ENCODE measurements at places on chromosomes 4 and X.

GRCh38 chr4:61214680-61215079, 14.6 kb downstream of the ADGRL3 start:
- no peak for DNase-seq

DNA sequence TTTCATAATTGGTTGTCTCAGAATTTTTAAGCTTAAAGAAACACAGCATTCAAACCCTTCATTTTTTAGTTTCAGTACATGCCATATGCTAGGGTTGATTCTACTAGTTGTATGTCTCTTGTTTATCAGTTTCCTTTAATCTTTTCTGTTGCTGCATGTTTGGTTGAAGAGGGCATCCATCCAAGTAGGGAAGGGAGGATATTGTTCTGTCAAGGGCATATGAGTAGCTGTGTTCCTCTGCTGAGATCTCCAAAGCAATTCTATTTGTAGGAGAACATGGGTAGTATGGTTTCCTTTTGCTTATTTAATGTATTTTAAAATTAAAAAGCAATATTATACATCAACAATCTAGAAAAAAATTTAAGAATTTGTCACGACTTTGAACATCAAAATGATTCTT, 167.7 kb downstream of the FHIP1A start:
- no peak for DNase-seq

GRCh38 chrX:127324128-127324527, 504.6 kb downstream of the PRR32 start:
- no peak for DNase-seq

DNA sequence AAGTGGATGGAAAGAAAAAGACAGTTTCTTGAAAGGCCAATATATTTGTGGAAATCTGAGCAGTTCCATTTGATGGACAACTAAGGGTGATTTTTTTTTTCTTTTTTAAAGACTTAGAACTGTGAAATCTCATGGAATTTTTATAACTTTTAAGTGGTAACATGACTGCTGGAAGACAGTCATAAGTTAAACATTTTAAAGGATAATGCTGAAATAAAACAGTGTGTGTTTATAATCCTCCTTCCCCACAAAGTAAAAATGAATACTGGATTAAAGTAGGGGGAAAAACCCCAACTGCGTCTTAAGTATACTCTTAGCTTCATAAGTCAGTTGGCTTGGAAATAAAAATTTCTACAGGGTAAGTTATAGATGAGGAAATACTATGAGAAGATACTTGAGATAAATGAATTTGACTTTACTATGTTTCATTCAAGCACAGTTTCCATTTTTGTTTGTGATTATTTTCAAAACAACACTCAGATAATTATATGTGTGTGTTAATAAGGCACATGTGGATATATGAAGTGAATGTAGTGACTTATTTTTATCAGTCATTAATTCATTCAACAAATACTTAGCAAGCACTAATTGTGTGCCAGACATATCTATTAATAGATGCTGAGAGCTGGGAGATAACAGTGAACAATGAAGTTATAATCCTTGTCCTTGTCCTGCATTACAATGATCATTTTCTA, 129.2 kb upstream of the ETNPPL start:
- no peak for DNase-seq

DNA sequence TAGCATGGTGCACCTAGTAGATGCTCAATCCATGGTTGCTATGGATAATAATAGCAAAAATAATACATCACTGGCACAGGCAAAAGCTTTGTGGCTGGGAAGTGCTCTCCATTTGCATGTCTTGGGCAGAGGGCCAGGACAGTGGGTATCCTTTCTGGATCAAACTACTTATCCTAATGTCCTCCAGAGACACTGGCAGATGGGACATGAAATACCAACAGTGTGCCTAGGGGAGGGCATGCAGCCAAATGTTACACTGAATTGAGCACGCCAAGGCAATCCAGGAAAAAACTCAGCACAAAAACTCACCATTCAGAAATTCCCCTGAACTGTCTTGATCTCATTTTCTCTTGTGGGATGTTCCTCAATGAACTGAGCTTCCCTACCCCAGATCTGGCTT, 98.6 kb upstream of the SCML1 start:
- DNase-seq, result peak; percentile 45

DNA sequence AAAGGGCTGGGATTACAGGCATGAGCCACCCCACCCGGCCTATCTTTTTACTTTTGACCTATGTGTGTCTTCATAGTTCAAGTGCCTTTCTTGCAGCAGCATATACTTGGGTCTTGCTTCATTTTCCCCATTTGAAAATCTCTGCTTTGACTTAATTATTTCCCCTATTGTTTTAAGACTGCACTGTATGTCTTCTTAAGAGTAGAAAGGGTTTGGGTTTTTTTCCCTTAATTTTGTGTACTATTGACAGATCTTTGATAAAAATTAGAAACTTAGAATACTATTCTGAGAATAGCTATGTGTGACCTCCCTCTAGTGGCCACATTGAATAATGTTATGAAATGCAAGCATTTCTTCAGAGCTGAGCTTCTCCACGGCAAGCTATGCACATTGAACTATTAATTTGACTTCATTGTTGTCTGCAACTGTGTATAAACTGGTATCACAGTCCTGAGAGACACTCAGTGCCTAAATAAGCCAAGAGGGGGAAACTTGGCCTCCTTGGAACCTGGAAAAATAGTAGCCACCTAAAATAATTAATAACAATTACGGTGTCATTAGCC, 8.7 kb upstream of the SLC25A4 start:
- DNase-seq, result peak; percentile 66

DNA sequence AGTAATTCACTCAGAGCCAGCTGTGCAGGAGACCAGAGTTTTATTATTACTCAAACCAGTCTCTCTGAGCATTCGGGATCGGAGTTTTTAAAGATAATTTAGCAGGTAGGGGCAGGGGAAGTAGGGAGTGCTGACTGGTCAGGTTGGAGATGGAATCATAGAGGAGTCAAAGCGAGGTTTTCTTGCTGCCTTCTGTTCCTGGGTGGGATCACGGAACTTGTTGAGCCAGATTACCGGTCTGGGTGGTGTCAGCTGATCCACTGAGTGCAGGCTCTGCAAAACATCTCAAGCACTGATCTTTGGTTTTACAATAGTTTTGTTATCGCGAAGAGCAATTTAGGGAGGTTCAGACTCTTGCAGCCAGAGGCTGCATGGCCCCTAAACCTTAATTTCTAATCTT, 63.6 kb downstream of the TRIM2 start:
- no peak for DNase-seq

GRCh38 chr4:15153662-15154061, 151.4 kb downstream of the CPEB2 start:
- no peak for DNase-seq

DNA sequence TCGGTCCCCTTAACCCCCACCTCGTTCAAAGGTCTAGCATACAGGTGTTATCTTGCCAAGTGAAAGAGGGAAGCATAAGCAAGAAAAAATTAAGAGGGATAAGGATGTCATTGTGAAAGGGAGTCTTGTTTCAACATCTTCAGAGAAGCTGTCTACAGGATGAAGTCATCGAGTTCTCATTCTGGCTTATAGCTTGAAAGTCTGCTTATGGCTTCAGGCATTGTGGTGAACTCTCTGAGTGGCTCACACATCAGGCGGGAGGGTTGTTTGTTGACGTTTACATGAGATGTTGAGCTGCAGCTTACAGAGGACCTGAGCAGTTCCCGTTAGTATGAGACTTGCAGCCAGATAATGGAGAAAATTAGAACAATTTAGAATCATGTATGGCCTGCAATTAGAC, 16.6 kb downstream of the MAGEA9B start:
- DNase-seq, result no peak

GRCh38 chrX:40148385-40149285, 50.9 kb upstream of the BCOR start:
- DNase-seq, result no peak

DNA sequence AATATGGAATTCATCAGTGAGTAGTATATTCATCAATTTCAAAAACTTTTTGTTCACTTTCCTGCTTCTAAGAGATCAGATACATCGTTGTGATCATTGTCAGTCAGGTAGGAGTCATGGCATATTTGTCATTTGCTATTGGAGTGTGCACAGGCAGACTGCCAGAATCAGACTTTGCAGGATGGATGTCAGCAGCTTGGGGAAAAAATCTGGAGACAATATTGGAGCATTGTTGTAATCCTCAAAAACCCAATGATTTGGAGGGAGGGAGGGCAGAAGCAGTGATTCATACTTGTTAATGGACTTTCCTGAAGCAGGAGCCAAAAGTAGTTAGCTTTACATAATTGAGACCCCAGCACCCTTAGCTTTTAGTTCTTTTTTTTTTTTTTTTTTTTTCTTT, 59.6 kb upstream of the DRP2 start:
- no peak for DNase-seq
